ENCODE measurements at places on chromosomes 16 and 17.
A peak's percentile ranks its signal among the peaks of the same experiment; 100 is the strongest.

GRCh38 chr16:65994291-65994690 is 372.2 kb upstream of the CDH5 start:
- DNase-seq = no peak

DNA sequence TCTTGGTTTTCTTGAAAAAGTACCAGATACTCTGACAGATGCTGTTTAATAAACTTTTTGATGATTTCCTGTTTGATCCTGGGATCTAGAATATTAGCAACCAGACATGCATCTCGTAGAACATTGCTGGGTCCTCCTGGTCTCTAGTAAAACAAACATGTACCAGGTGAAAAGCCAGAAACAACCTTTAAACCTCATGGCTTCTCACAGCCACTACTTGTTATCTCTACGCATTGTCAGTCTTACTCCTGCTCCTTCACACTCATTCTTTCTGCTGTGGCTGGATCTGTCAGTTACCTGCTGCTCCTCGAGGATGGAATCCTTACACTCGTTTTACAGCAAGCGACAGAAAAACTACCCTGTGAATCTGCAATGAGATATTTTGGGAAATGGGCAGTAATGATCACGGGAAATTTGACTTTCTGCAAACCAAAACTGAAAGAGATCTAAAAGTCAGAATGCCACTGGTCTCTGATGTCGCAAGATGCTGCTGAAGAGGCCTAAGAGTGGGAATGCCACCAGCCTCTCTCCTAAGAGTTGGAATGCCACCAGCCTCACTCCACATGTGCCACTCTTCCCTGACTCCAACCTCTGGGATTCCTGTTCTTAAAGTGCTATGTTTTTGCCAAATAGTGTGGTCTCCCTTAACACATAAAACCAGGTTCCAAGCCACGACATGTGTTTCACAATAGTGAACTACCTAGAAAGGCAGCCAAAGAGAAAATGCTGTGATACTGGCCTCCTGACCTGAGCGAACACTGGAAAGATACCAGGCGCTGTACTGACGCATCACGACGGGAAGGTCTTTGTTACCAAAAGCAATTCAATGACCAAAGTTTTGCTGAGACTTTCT is 86.3 kb downstream of the VPS53 start:
- DNase-seq = no peak

DNA sequence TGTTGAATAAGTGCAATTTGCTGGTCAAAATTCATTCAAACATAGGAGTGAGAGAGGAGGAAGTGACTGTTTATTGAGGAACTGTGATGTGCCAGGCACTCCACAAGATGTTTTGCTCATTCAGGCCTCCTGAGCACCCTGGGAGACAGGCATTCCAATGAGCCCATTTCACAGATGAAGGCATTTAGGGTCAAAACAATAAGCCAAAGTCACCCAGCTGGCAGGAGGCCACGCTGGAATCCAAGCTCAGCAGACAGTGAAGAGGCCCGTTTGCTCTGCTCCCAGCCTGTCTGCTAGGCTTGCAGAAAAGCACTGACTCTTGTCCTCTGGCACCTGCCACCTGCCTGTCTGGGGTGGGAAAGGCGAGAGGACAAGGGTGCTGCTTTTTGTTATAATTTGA is 10.1 kb upstream of the SLC25A39 start:
- DNase-seq = no peak

DNA sequence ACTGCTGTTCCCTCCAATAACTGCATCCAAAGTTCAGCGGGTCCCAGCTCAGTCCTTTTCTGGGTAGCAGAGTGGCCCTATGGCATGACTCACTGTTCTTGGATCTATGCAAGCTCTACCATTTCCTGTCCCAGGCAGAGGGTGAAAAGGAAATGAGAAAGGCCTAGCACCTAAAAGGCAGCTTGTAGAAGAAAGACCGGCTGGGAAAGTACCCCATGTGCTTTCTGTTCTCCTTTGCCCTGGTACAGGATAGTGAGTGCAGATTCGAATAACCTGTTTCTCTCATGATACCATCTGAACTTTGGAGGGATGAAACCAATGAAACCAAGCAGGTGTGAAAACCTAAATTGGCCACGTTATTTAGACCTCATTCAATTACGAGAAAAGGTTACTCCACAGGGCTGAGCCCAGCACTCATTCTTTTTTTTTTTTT is 12.7 kb upstream of the HASPIN start:
- no peak for DNase-seq

- DNase-seq = no peak
These were observed 1.1 kb upstream of the ZNF200 start for GRCh38 chr16:3235856-3236669.

- DNase-seq = no peak
These were observed 701 bp upstream of the MRC2 start for GRCh38 chr17:62626719-62627218.

DNA sequence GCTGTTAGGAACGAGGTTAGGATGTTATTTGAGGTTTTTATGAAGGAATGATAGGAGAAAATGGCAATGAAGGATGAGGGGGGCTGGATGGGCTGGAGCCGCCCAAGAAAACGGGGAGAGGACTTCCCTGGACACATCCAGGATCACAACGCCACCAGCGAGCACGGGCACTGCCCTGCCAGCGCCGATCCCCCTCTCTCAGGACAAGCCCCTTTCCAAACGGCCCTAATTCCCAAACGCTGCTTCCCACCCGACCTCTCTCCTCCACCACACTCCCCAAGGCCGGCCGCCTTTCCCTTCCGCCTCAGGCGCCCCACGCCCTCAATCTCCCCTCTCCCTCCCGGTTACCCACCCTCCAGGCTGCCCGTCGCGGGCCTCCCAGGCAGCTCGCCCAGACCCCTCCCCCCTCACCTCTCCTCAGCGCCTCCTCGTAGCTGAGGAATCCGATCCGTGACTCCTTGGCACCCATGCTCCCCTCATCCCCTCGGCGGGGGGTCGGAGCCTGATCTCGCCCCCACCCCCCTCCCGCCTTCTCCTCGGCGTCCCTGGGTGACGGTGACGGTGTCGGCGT is 377 bp downstream of the USP32 start:
- DNase-seq = peak; percentile 80

- no peak for DNase-seq
These were observed 5.8 kb upstream of the ARMC5 start for GRCh38 chr16:31453255-31454204.

DNA sequence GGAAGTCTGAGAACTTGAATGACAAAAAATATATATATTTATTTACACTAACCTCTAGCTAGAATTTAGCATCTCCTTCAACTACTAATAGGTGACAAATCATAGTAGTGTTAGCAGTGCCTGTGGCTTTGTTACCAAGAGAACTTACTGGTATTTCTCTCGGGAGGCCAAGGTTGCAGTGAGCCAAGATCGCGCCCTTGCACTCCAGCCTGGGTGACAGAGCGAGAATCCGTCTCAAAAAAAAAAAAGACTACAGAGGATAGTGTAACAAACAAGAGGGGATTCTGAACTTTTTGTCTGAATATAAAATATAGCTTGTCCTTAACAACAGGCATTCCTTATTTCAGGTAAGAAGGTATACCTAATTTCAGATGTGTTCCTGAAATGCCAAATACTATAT is 1.3 kb upstream of the SUZ12 start:
- DNase-seq = no peak

DNA sequence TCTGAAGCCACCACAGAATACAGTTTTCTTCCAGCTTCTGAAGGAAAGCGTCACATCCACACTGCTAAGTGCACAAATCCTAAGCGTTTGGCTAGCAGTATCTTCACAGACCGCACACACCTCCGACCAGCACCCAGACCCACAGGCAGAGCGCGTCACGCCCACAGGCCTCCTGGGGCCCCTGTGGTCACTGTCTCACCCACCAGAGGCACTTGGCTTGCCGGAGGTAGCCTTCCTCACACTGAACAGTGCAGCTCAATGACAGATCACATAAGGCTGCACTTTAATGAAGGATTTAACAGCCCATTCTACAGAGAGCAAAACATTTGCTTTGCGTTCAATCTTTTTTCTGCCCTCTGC is 21.2 kb downstream of the SPHK1 start:
- no peak for DNase-seq

GRCh38 chr16:1318268-1318545 is 8.8 kb downstream of the UBE2I start:
- DNase-seq = no peak

- DNase-seq = no peak
These were observed 174.0 kb downstream of the KATNIP start for GRCh38 chr16:27723711-27724481.

DNA sequence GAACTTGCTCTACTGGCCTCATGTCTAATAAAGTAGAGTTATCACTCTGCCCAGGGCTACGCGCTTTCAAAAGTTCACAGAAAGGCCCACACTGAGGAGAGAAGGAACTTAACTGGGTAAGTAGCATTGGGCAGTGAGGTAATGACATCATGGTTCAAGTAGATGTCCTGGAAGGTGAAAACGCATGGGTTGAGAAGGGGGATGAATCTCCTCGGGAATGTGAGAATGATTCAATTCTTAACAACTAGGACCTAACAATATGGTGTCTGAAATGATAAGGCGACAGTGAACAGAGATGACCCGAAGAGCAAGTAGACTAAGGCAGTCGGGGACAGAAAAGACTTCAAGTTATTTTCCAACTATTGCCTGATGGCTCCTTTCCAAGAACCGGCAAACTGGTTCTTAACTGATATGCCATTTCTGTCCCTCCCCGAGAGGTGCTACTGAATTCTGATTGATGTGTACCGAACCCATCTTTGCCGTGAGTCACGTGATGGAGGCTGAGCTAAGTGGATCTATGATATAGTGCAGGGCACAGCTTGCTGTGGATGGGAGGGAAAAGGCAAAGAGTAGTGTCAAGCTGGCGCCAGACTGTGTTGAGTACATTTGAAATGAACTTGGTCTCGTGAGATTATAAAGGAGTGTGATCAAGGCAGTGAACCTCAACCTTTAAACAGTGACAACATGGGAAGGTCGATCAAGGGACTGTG is 44.1 kb downstream of the MARCHF10 start:
- DNase-seq = no peak

GRCh38 chr17:9090641-9091096 is 69.4 kb downstream of the NTN1 start:
- no peak for DNase-seq

GRCh38 chr17:15885770-15886169 is 59.2 kb upstream of the ADORA2B start:
- no peak for DNase-seq

DNA sequence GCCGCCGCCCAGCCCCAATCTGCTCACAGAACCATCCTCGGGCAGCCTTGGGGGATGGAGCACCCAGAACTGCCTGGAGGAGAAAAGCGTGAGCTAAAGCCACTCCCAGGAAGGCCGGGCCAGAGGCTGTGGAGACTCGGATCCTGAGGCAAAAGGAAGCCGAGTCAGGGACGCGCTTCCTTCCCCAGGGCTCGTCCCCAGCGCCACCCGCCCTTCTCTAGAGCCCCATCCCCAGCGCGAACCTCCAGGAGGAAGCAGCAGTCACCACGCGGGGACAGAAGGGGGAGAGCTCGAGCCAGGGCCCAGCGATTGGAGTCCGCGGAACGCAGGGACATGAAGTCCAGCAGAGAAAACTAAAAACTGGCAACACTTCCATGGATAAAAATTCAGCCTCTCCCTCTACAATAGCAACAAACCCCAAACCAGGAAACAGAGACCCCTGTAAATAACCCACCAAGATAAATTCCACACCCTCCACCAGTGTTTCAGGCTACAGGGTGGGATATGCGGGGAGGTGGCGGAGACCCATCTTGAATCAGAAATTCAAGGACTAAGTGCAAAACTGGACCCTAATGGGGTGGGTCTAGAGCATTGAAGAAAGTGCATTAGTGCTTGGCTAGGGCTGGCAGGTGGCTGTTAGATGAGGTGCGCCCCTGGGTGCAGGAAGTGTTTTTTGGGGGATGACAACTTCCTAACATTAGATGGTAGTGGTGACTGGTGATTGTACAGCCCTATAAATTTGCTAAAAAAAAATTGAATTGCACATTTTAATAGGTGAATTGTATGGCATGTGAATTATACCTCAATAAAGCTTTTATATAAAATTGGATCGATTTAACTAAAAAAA is 116.1 kb upstream of the METRNL start:
- DNase-seq = peak; percentile 67

DNA sequence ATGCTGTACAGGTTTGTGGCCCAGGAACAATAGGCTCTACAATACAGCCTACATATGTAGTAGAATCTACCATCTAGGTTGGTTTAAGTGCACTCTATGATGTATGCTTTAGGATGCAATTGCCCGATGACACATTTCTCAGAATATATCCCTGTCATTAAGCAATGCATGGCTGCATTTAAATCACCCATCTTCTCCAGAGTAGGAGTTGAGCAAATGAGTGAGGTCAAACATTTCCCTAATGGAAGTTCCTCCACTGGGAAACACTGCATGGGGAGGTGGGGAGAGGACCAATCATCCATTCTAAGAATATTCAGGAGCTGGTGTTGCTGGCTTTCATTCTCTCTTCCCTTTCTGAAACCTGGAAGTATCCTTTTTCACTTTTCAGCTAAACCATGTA is 2.0 kb upstream of the PCTP start:
- no peak for DNase-seq

DNA sequence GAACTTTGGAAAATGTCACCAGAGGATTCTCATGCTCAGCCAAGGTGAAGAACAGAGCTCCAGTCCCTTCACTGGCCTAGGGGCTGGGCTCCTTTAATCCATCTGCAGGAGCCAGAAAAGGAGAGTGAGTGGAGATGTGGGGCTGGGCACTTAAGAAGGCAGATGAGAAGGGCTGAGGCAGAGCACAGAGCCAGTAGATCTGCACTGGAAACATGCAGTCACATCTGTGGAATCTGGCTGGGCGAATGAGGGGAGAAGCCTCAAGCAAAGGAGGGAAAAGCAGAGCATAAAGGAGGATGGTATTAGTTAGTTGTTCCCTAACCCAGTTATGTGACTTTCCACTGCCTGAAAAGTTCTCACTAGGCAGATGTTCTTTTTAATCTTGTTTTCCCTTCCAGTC is 50.4 kb upstream of the BCAR1 start:
- DNase-seq = no peak

GRCh38 chr17:75645889-75646637 is 12.8 kb downstream of the SMIM5 start:
- DNase-seq = peak; percentile 67

GRCh38 chr17:17021194-17021863 is 20.9 kb upstream of the MPRIP start:
- no peak for DNase-seq

- no peak for DNase-seq
These were observed 122.6 kb upstream of the RPL38 start for GRCh38 chr17:74080656-74081582.

- no peak for DNase-seq
These were observed 172.1 kb downstream of the RBFOX3 start for GRCh38 chr17:79438546-79439334.

DNA sequence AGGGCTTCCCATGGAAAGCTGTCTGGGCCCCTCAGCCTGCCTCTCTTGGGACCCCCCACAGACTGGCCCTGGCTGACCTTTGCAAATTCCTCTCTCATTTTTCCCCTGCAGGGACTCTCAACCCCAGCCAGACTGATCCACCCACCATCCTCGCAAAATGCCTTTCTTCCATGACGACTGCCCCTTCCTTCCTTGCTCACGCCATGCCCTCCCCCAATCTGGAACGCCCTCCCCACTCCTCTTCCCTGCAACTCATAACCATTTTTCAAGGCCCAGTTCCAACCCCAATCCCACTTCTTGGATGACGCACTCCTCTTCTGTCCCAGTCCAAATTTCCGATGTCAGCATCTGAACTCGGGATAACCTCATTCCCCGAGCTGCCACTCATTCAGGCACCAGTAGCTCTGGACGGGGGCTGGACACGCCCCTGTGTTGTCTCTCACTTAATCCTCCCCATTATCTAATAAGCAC is 1.3 kb upstream of the DNAI2 start:
- no peak for DNase-seq

GRCh38 chr16:86110134-86110533 is 211.2 kb downstream of the IRF8 start:
- DNase-seq = no peak

All from right kidney (tissue), 9 donors.